ENCODE measurements at places on chromosomes 7 and 10. TPM values are rescaled to one million over a fixed set of nuclear protein-coding genes. Genes with fewer than 3 reads are reported as not detected.

MSMB gene
- not detected for total RNA-seq

INMT gene
- total RNA-seq = 11.5 TPM

TAS2R5 gene
- 0.22 TPM for total RNA-seq

ARHGEF5 gene
- 20.0 TPM for total RNA-seq

TUBAL3 gene
- total RNA-seq = not detected

PRXL2A gene
- 31.3 TPM for total RNA-seq

FBXL13 gene
- total RNA-seq = 1.8 TPM

SOSTDC1 gene
- 0.21 TPM for total RNA-seq

DNA sequence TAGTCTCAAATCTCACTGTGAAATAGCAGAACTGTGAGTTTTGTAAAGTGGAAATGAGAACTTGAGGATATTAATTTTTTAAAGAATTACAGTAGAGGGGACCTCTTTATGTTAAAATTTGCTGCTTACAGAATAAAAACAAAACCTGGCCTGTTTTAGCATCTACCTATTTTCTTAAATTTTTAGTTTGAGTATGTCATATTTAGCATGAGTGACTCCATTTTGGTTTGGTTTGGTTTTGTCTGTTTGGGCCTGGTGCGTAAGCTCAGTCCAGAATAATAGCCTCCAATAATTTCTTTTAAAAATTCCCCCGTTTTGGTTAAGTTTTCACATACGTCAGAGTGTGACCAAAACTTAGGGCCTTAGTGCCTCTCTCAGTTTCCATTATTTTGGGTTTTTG lies 152.0 kb upstream of the ZNF92 start:
- no peaks in the 10 kb centered on the region for H3K27me3 ChIP-seq
- H3K27ac ChIP-seq = no peak overlapping the region
- no peaks in the 10 kb centered on the region for H3K36me3 ChIP-seq
- DNase-seq = no peak
- no peak overlapping the region for H3K4me3 ChIP-seq

DNA sequence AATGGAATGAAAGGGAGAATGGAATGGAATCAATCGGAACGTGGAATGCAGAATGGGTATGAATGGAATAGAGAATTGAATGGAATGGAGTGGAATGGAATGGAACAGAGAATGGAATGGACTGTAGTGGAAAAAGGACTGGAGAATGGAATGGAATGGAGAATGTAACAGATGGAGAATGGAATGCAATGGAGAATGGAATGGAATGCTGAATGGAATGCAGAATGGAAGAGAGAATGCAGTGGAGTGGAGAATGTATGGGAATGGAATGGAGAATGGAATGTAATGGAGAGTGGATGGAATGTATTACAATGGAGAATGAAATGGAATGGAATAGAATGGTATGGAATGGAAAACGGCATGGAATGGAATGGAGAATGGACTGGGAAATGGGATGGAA lies 96.9 kb downstream of the NSUN6 start:
- H3K4me1 ChIP-seq = no peaks in the 10 kb centered on the region
- no peak overlapping the region for H3K4me3 ChIP-seq
- no peaks in the 10 kb centered on the region for H3K27me3 ChIP-seq
- H3K27ac ChIP-seq = no peak overlapping the region

GRCh38 chr7:43834463-43835251 lies 34.7 kb downstream of the MRPS24 start:
- H3K36me3 ChIP-seq = no peaks in the 10 kb centered on the region
- H3K27ac ChIP-seq = no peak overlapping the region
- no peak for DNase-seq
- no peaks in the 10 kb centered on the region for H3K4me1 ChIP-seq

DNA sequence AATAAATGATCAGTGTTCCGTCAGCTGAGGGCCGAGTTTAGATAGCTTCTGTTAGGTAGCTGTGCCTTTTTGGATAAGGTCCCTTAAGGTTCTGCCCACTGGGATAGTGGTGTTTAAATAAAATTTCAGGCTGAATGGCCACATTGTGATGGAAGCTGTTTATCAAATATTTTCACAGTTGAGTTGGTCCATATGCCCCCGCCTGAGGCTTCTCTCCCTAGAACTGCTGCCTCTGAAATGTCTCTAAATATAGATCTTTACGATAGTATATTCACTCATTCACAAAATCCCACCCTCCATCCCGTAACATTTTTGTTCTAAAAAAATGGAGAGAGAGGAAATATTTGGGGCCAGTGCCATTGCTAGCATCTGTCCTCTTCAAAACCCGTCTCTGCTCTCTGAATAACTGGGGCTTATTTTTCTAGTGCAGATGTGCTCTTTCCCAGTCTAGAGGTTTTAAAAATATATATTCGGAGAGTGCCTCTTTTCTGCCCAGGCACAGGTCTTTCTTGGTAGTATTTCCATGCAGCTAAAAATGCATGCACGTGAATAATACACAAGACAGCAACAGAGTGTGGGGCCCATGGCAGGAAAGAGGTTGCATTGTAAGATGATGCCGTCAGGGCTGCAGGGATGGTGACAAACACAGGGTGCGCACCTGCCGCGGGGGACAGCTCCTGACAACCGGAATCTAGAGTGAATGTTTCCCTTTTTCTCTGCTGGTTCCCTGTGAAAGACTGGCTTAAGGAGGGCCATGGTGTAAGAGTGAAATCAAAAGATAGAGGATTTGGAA lies 105.4 kb upstream of the BTBD16 start:
- no peaks in the 10 kb centered on the region for H3K36me3 ChIP-seq
- H3K27ac ChIP-seq = no peak overlapping the region
- H3K4me3 ChIP-seq = no peak overlapping the region
- H3K27me3 ChIP-seq = no peaks in the 10 kb centered on the region

- H3K36me3 ChIP-seq = no peaks in the 10 kb centered on the region
- H3K27ac ChIP-seq = no peak overlapping the region
- H3K27me3 ChIP-seq = no peaks in the 10 kb centered on the region
- H3K4me3 ChIP-seq = no peak overlapping the region
These were observed 136.8 kb downstream of the C10orf105 start for GRCh38 chr10:71582506-71583475.

- no peak overlapping the region for H3K27ac ChIP-seq
- no peaks in the 10 kb centered on the region for H3K4me1 ChIP-seq
These were observed 156.7 kb downstream of the CDH23 start for GRCh38 chr10:71553432-71553831.

DNA sequence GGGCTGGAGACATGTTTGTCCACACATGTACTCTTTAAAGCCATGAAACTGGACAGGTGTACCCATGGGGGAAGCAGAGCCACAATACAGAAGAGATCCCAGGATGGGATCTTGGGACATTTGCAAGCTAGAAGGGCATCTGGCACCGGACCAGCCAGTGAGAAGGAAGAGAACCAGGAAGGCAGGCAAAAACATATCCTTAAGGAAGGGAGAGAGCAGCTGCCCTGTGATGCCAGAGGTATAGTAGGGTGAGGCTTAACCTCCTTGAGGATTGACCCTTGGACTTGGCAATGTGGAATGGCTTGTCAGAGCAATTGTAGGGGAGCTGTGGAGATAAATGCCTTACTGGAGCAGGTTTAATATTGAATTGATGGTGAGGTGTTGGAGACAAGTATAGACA lies 17.9 kb upstream of the SUV39H2 start:
- no peak overlapping the region for H3K4me3 ChIP-seq
- H3K36me3 ChIP-seq = no peaks in the 10 kb centered on the region
- no peaks in the 10 kb centered on the region for H3K27me3 ChIP-seq
- H3K27ac ChIP-seq = no peak overlapping the region
- peaks cover 8% of the 10 kb centered on the region for H3K4me1 ChIP-seq
- peak; percentile 46 for DNase-seq

DNA sequence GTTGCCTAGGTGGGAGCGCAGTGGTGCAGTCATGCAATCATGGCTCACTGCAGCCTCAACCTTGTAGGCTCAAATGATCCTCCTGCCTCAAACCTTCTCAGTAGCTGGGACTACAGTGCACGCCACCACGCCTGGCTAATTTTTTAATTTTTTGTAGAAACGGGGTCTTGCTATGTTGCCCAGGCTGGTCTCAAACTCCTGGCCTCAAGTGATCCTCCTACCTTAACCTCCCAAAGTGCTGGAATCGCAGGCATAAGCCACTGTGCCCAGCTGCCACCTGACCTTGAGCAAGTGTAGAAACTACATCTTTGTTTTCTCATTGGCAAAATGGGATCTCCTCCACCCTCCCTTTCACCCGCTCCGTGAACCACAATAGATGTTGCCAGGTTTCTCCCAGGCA lies 15.0 kb upstream of the MYH16 start:
- H3K36me3 ChIP-seq = no peaks in the 10 kb centered on the region
- no peak for DNase-seq
- H3K27me3 ChIP-seq = no peaks in the 10 kb centered on the region
- no peak overlapping the region for H3K27ac ChIP-seq

GRCh38 chr7:118104812-118105441 lies 79.0 kb upstream of the LSM8 start:
- no peak overlapping the region for H3K27ac ChIP-seq
- H3K4me1 ChIP-seq = no peaks in the 10 kb centered on the region
- no peaks in the 10 kb centered on the region for H3K36me3 ChIP-seq
- no peak overlapping the region for H3K4me3 ChIP-seq

DNA sequence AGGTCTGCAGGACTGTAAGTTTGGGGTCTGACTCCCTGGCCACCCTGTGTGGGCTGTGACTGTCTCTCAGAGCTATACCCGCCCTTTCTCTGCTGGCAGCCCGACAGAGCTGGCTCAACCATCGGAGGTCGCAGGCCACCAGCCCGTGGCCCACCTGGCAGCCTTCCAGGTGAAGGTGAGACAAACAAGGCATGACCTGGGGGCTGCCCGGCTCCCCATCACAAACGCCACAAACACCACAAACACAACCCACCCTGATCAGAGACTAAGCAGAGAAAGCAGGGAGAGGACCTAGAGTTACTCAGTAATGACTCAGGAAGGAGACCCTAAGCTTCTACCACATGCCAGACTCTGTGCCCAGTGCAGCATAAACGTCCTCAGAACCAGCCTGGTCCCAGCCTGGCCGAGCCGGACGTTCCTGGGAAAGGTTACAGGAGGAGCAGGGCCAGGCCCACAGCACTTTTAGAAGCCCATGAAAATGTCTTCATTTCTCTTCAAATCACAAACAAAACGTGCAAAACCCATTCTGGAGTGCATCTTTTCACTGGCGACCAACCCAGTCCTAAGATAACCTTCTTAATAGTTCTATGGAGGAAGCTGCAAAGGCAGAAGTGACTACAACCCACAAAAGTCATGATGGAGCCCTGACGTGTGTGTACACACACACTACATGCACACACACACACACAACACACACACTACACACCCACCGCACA lies 66.8 kb downstream of the MKI67 start:
- H3K27me3 ChIP-seq = no peaks in the 10 kb centered on the region
- no peak overlapping the region for H3K27ac ChIP-seq
- no peaks in the 10 kb centered on the region for H3K4me1 ChIP-seq
- no peaks in the 10 kb centered on the region for H3K36me3 ChIP-seq
- H3K4me3 ChIP-seq = no peak overlapping the region

GRCh38 chr7:50983850-50984249 lies 201.2 kb upstream of the GRB10 start:
- H3K36me3 ChIP-seq = no peaks in the 10 kb centered on the region
- H3K4me1 ChIP-seq = no peaks in the 10 kb centered on the region
- H3K4me3 ChIP-seq = no peak overlapping the region
- no peaks in the 10 kb centered on the region for H3K27me3 ChIP-seq
- DNase-seq = no peak
- H3K27ac ChIP-seq = no peak overlapping the region

DNA sequence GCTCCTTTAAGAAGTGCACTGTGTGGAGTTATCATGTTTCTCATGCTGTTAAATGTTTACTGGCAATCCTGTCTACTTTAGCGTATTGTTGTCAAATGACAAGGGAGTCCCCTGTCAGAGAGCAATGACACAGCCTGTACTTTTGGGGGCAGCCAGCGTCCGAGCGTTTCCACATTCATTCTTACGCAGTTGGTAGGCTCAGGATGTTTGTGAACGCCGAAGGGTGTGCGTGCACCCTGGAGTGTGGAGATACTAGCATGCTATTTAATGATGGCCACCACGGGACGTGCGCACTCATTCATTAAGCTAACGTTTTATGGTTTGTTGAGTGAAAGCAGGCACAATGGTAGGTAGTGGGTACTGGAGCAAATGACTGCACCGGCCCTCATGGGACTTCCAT lies 48.0 kb downstream of the CUX1 start:
- no peaks in the 10 kb centered on the region for H3K27me3 ChIP-seq
- no peak overlapping the region for H3K4me3 ChIP-seq
- H3K27ac ChIP-seq = no peak overlapping the region
- no peaks in the 10 kb centered on the region for H3K36me3 ChIP-seq

DNA sequence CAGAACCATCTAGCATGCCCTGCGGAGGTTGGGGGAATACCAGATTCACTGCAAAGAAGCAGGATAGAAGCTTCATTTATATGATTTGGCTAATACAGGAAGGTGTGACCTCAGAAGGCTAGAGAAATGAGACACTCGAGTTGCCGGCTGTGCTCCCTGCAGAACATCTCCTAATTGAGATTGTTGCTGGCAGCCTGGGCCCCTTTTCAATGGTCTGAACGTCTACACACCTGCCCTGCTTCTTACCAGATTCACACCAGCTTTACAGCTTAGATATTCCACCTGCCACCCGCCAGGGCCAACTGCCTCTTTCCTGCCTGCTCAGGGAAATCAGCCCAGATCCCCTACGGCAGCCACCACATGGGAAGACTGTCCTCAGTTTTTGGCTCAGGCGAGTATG lies 475.3 kb upstream of the AUTS2 start:
- no peaks in the 10 kb centered on the region for H3K4me1 ChIP-seq
- H3K27ac ChIP-seq = no peak overlapping the region
- H3K36me3 ChIP-seq = no peaks in the 10 kb centered on the region
- no peaks in the 10 kb centered on the region for H3K27me3 ChIP-seq
- DNase-seq = no peak
- no peak overlapping the region for H3K4me3 ChIP-seq

GRCh38 chr10:77925410-77925794 lies 1.2 kb downstream of the DLG5 start:
- H3K4me3 ChIP-seq = peak overlapping the region; percentile 90
- H3K27ac ChIP-seq = peak overlapping the region; percentile 41
- DNase-seq = no peak
- no peaks in the 10 kb centered on the region for H3K36me3 ChIP-seq
- H3K27me3 ChIP-seq = no peaks in the 10 kb centered on the region
- H3K4me1 ChIP-seq = peaks cover 14% of the 10 kb centered on the region

- no peak for DNase-seq
- no peaks in the 10 kb centered on the region for H3K27me3 ChIP-seq
- no peaks in the 10 kb centered on the region for H3K4me1 ChIP-seq
- H3K27ac ChIP-seq = no peak overlapping the region
These were observed 116.8 kb downstream of the IQUB start for GRCh38 chr7:123417580-123417979.

- H3K4me3 ChIP-seq = no peak overlapping the region
- H3K27ac ChIP-seq = no peak overlapping the region
- H3K4me1 ChIP-seq = no peaks in the 10 kb centered on the region
- DNase-seq = no peak
These were observed 40.0 kb upstream of the ASAH2 start for GRCh38 chr10:50291261-50291850.

DNA sequence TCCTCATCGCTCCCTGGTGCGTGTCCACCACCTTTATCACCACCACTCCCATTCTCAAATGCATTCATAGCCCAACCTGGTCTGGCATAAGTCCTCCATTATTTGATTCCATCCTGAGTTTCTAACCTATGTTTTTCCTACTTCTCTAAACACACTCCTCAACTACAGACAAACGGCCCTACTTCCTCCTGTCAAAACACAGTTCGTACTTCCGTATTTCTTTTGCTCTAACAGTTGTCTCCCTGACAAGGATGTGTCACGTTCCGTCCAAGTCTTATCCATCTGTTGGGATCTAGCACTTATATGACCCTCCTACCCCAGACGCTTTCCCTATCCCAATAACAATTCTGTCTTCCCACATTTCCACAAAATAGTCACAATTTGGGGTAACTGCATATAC lies 46.8 kb downstream of the DOCK4 start:
- H3K36me3 ChIP-seq = no peaks in the 10 kb centered on the region
- no peak overlapping the region for H3K4me3 ChIP-seq
- no peaks in the 10 kb centered on the region for H3K27me3 ChIP-seq
- H3K27ac ChIP-seq = no peak overlapping the region
